Hematopoietic multipotent progenitor cell (in vitro differentiated cells): ENCODE measurements at places on chromosomes 6 and 20. TPM values are rescaled to one million over a fixed set of nuclear protein-coding genes. Genes with fewer than 3 reads are reported as not detected.

- no peak for DNase-seq
These were observed 35.0 kb upstream of the TENT5A start for GRCh38 chr6:81787313-81788068.

DNA sequence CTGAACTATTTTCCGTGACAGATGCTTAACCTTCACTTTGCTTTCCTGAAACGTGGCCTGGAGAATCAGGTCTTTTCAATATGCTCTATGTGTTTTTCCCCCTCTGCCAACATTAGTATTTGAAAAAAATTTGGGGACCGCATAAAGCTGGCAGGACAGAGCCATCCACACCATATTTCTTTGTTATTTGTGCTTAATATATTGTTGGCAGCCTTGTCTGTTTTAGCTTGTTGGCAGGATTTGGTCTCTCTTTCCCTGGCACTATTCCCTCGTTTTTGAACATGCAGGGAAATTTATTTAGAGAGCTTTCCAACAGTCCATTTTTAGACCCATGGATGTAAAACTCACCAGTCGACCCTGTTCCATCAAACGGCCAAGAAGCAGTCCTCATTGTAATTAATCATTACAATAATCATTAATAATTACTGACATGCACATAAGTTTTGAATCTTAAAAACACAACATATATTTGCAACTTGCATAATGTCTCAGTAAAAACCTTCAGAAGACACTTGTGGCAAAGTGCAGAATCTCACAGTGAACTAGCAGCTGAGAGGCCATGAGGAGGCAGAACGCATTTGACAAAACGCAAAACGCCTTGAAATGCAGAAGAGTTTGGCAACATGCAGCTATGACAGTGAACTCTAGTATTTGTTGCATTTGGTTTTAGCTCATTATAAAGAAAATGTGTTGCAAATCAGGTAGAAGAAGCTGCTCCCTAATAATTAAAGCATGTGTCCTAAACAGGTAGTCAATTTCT is 514.2 kb downstream of the C6orf118 start:
- no peak for DNase-seq

GRCh38 chr6:2881423-2881822 is 21.7 kb downstream of the SERPINB9 start:
- peak; percentile 30 for DNase-seq

GRCh38 chr20:63735859-63736718 is at the start of gene LIME1:
Gene LIME1 (plus strand): TSS chr20:63736664. CDS start chr20:63737550, 886 bp downstream.
- DNase-seq, result peak; percentile 62

DNA sequence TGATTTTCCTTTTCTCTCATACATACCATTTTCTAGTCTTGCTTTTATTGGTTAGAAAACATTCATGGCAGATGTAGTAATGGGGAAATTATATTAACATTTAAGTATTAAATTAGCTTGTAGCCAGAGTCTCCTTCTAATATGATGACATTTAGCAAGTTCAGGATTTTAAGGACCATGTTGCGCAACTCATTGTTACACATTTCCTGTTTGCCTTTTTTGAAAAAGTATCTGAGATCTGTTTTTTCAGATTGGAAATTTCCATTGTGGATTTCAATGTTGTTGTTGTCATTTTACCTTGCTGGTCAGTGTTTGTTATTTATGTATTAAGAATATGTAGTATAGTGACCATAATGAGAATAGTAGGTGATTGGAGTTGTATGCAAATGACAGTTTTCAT is 38.7 kb downstream of the CDKAL1 start:
- DNase-seq, result no peak

DNA sequence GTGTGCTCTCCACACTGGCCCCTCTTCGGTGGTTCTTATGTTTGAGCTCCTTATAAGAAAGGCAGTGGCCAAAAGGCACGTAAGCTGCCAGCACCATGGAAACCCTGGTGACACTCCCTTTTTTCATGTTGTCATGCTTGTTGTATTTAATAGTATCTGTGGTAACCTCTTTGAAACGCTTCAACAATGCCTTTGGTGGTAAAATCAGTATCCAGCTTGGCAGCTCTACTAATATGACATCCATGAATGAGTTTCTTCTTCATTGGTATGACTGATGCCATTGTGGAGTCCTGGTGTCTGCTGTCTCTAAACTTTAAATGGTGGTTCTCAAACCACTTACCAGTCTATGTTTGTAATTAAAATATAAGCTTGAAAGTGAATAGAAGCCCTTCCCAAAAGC is 10.7 kb upstream of the MYLK2 start:
- no peak for DNase-seq

- DNase-seq, result no peak
These were observed 3.1 kb downstream of the SRSF6 start for GRCh38 chr20:43460830-43461200.

ZC2HC1B gene
- total RNA-seq, result not detected

GRM1 gene
- under 0.01 TPM for total RNA-seq
